ENCODE measurements at places on chromosomes 2 and 18.
A peak's percentile ranks its signal among the peaks of the same experiment; 100 is the strongest.

GRCh38 chr2:41886757-41887156, 161.1 kb upstream of the PKDCC start:
- no peak for DNase-seq

DNA sequence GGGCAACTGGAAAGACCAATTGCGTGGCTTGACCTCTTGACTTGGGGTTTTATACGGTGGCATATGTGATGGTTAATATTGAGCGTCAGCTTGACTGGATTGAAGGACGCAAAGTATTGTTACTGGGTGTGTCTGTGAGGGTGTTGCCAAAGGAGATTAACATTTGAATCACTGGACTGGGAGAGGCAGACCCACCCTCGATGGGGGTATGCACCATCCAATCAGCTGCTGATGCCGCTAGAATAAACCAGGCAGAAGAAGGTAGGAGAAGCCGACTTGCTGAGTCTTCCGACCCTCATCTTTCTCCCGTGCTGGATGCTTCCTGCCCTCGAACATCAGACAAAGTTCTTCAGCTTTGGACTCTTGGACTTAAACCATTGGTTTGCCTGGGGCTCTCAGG, 34.2 kb upstream of the YPEL5 start:
- DNase-seq, result no peak

DNA sequence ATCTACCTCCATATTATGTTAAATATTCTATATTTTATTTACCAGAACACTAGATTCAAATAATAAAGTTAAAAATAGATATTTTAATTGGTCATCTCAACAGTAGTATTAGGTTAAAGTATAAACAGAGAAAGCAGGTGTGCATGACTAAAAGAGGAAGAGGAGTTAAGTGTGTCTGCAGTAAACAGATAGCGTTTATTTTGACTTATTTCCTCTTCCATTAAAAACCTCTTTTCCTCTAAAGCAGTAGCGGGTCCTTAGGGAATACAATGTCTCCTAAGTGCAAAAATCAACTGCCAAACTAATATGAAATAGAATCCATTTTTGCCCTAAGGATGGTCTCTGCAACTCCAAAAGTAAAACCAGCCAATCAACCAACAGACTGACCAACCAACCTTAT, 27.7 kb downstream of the EIF2AK3 start:
- DNase-seq, result peak; percentile 25

- DNase-seq, result peak; percentile 89
Measured at GRCh38 chr2:190534310-190535120, at the start of gene NEMP2. NEMP2 (minus strand) TSS chr2:190534722; CDS start chr2:190534655, 67 bp downstream.

- no peak for DNase-seq
Measured at GRCh38 chr18:7596147-7596546, 29.0 kb downstream of the PTPRM start.

DNA sequence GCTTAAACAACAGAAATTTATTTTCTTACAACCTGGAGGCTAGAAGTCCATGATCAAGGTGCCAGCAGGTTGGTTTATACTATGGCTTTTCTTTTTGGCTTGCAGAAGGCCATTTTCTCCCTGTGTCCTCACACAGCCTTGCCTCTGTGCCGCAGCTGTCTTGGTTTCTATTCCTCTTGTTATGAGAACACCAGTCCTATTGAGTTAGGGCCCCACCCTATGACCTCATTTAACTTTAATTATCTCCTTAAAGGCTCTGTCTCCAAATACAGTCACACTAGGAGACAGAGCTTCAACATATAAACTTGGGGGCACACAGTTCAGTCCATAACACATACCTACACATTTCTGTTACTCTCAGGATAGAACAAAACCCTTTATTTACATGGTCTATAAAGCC, 17.3 kb upstream of the RHOB start:
- DNase-seq, result no peak

GRCh38 chr18:7333025-7333562, 102.2 kb downstream of the LRRC30 start:
- no peak for DNase-seq

GRCh38 chr2:203774760-203775159, 68.3 kb downstream of the CD28 start:
- no peak for DNase-seq

DNA sequence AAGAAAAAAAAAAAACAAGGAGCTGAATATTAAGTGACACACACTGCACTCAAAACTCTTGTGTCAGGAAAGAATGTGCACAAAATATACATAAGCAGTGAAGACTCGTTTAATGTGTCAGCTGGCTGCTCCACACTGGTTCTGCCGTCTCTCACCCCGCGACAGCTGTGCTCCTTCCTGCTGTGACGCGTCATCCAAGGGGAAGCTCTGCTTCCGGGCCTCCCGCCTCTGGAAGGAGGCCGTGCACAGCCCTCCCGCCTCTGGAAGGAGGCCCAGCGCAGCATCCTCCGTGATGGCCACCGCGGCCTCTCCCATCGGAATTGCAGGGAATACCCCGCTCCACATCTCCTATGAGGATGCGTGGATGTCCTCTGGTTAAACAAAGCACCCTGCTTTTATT, 151.0 kb downstream of the HDAC4 start:
- peak; percentile 96 for DNase-seq

- DNase-seq, result no peak
Measured at GRCh38 chr2:862731-863466, 87.8 kb upstream of the SNTG2 start.

GRCh38 chr2:118774458-118775133, 72.9 kb downstream of the EN1 start:
- peak; percentile 39 for DNase-seq

DNA sequence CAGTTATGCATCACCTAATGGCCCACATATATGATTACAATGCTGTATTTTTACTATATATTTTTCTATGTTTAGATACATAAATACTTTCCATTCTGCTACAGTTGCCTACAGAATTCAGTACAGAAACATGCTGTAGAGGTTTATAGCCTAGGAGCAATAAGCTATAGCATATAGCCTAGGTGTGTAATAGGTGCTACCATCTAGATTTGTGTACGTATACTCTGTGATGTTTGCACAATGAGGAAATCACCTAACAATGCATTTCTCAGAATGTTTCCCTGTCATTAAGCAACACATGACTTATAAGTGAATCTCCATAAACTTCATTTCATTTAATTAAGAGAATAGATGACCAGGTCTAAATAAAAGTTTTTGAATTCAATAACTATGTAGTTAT, 43.5 kb downstream of the SLC38A11 start:
- no peak for DNase-seq

DNA sequence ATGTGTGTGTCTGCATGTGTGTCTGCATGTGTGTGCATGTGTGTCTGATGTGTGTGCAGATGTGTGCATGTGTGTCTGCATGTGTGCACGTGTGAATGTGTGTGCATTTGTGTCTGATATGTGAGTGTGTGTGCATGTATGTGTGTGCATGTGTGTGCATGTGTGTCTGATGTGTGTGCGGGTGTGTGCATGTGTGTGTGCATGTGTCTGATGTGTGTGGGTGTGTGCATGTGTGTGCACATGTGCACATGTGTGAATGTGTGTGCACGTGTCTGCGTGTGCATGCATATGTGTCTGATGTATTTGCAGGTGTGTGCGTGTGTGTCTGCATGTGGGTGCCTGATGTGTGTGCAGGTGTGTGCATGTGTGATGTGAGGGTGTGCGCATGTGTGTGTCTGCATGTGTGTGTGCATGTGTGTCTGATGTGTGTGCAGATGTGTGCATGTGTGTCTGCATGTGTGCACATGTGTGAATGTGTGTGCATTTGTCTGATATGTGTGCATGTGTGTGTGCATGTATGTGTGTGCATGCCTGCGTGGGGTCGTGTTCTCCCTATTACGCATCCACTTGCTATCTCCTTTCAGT, 470.1 kb upstream of the HS6ST1 start:
- no peak for DNase-seq

GRCh38 chr2:157784169-157784822, 91.8 kb downstream of the ACVR1 start:
- DNase-seq, result peak; percentile 68

DNA sequence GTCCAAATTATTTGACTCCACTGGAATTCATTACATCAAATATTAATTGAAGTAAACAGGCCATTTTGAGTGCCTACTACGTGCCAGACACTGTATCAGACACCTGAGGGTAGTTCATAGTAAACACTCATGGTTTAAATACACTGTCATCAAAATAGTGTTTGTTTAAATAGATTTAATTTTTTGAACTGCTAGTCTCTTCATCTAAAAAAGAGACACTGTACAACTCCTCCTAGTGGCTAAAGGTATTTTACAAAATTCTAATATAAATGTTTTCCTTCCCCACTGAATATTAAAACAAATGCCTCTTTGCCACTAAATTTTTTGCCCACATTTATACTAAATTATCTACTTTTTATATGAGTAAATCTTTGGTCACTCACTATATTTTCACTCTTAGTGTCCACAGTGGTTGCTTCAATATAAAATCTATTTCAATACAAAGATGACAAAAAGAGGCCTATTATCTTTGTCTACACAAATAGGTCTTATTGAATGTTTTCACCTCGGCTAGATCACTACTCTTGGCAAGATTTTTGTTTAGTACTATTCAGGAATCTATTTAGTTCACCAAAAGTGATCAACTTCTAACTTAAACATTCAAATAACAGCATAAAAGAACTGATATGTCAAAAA, 122.1 kb downstream of the TMEM247 start:
- DNase-seq, result peak; percentile 17

DNA sequence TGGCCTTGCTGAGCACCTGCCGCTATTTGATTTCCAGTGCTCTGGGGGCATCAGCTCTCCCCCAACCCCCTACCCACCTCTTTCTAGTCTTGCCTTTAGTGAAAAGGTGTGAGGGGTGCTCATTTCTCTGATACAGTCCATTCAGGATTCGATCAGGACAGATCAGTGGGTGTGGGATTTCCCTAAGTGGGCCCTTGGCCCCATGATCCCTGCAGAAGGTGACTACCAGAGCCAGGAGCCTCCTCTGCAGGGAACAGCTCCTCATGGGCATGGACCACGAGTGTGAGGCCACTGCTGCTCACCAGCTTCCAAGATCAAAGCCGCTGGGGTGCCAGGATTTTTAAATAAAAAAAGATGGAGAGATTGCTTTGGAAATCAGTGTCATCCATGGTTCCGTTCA, 835.2 kb upstream of the ID2 start:
- DNase-seq, result no peak

DNA sequence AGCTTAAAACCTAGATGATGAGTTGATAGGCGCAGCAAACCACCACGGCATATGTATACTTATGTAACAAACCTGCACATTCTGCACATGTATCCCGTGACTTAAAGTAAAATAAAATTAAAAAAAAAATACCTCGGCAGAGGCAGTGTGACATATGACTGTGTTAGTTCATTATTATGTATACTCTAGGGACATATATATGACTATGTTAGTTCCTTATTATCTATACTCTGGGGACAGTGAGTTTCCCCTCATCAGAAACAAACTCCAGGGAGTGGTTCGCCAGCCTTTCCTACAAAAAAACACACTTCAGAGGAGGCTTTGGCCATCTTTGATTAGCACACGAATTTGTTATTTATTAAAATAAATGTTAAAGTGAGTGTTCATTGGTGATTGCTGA, 209.5 kb downstream of the PIEZO2 start:
- no peak for DNase-seq

DNA sequence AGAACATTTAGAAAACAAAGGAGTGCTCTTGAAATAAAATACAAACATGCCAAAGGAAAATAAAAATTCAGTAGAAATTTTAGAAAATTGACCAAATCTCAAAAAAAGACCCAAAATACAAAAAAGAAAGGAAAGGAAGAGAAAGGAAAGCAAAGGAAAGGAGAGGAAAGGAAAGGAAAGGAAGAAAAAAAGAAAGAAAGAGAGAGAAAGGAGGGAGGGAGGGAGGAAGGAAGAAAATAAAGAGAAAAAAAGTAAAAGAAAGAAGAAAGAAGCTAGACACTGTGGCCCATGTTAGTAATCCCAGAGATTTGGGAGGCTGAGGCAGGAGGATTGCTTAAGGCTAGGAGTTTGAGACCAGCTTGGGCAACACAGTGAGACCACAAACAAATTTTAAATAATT, 500.1 kb upstream of the VRK2 start:
- no peak for DNase-seq

DNA sequence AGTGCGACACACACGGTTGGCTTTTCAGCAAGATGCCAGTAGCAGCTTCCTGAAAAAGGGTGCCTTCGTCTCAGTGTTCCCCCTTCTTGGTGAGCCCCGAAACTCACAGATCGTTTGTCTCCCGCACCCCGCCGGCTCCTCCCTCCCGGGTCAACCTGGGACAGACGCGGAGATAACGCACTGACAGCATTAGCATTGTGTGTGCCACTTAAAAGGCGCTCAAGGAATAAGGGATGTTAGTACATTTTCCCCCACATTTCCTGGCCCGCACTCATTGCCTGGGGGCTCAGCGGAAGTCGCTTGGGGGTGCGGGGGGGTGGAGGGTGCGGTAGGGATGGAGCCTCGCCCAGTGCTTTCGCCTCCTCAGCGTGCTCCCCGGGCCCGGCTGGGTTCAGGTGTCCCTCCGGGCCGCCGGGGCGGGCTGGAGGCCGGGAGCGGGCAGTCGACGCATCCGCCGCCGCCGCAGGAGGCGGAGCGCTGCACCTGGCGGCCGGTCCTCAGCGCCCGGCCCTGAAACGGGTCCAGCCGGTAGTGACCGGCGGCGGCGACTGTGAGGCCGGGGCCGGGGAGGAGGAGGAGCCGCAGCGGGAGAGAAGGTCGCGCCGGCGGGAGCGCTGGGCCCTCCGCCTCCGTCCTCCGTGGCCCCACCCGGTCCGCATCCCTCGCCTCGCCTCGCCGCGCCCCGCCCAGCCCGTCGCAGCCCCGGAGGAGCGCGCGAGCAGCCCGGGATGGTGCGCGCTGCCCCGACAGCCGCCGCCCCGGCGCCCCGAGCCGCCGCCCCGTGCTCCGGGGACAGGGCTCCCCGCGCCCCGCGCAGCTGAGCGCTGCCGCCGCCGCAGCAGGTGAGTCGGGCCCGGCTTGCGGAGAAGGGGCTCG, at the start of gene MFSD6:
MFSD6 (plus strand) TSS at position 694 of the 876 bp plus-strand sequence. CDS start 27,675 bp downstream, outside the sequence.
- DNase-seq, result peak; percentile 22

DNA sequence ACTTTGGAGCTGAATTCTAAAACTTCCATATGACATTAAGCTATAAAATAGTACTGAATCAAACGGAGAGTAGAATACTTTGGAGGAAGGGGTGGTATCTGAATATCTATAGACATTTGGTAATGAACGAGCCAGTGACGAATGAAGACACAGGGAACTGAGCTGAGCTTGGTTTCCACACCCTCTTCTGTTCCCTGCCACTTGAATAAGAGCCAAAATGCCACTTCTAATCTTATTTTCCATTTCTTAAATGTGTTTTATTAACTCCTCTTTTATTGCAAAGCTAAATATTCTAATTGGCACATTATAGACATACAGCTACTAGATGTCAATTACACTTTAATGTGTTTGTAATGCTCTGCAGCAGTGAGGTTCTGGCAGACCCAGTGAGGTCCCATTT, 76.1 kb downstream of the AFF3 start:
- DNase-seq, result no peak
